ENCODE measurements at places on chromosomes 2 and 18.

DNA sequence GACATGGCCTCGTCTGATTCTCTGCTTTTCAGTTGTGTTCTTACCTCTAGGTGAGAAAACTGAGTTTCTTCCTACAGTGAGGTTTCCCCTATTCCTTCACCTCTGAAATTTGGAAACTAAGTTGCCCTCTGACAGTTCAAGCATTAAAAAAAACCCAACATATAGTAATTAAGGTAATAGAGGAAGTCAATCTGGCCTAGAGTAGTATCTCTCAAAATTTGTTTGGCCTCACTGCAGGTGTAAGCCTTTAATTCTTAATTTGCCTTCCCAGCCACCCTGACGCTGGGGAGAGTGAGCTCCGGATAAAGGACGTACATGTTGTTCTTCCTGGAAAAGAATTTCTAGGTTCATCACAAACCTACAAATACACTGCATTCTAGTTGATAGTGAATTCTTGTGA is 1.4 kb downstream of the CAD start:
- DNase-seq, result no peak

DNA sequence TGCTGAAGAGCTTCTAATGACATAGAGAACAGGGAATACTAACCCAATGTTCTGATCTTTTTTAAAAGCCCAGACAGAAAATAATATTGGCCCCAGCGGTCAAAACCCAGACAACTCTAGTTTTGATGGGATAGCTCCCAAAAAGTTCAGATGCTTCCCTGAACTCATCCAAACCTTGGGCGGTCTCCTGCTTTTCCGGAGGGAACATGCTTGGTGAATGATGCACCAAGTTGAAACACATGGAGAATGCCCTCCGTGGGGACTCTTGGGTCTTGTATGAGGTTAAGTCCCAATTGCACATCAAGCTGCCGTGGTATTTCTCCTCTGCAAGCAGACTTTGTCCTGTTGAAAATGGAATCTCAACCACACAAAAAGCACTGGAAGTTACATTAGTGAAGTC is 120.7 kb upstream of the CTAGE1 start:
- no peak for DNase-seq

GRCh38 chr18:58966005-58966677 is 101.5 kb downstream of the ZNF532 start:
- no peak for DNase-seq

GRCh38 chr2:25373269-25373981 is 31.7 kb upstream of the DNMT3A start:
- no peak for DNase-seq

GRCh38 chr2:241190291-241190981 is 2.0 kb downstream of the ANO7 start:
- DNase-seq, result no peak

- DNase-seq, result no peak
Observed at GRCh38 chr2:9950521-9951271, 797 bp upstream of the GRHL1 start.

DNA sequence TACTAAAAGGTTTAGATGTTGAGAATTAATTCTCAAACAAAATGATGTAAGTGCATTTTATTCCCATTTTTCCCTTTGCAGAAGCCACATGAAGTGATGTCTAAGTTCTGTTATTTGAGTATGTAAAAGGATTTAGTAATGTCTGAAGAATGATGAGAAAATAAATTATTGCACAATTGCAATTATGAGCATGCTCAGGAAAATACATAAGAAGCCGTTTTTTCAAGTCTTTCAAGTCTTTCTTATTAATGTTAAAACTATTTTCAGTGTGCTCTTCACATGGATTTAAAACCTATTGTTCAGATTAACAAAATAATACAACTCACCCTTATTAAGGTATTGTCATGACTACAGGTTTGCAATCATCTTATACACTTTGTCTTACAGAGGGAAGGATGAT is 331.4 kb upstream of the NETO1 start:
- no peak for DNase-seq

GRCh38 chr2:28318023-28318422 is 74.6 kb upstream of the FOSL2 start:
- DNase-seq, result no peak

DNA sequence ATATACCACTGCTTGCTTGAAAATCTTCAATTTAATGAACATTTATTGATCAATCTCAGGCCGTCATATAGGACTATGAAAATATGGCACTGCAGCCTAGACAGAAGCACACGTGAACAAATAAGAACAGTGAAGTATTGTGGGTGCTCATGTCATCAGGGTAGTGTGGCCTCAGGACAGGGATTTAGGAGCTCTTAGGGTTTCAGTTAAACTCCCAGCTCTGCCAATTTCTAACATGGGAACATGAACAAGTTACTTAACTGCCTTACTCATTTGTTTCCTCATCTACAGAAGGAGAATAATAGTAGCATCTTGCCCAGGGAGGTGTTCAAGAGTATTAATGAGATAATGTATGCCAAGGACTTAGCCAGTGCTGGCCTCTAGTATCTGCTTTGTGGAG is 146.0 kb upstream of the MAP3K20 start:
- no peak for DNase-seq

DNA sequence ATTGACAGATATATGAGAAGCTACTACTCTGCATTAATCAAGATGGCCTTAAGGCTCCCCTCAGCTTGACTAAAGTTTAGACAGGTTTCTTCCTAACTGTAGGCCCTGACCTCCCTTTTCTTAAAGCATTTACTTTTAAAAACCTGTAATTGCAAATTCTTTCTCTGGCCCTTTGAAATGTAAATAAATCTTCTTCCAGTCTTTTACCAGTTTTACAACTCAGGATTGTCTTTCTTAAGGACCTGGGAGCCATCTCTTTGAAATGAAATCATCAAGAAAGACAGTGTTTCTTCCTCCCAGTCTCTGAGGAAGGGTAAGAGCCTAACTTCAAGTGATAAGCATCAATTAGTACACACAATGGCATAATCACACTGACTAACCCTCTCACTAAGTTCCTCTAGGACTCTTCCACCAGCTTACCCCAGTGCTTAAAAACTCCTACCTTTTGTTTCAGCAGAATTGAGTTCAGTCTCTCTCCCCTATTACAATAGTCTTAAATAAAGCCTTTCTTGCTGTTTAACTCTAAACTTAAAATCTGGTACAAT is 58.7 kb upstream of the CDH20 start:
- DNase-seq, result no peak

DNA sequence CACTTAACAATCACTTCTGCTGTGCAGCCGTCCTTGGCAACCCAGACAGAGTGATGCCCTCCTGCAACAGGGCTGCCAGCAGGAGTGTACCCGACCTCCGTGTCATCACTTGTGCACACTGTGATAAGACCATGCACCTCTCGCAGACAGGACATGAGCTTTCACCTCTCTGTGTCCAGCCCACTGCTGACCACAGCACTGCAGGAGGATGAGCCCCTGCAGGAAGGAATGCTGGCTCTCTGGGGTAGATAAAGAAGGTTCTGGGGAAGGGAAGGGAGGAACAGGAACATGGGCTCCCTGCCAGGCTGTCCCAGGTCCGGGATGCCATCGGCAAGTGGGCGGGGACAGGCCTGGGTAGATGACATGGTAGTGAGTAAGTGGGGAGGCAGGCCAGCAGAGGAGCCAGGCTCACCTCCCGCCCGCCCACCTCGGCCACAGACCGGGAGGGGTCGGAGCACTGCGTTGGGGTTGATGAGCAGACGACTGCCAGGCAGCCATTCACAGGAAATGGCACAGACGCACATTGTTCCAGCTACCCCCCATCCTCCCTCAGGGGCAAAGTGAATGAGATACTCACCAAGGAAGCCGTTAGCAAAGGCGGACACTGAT is 18.6 kb upstream of the COL6A3 start:
- DNase-seq, result peak; percentile 80

GRCh38 chr18:23049698-23050373 is 85.4 kb upstream of the CABLES1 start:
- DNase-seq, result no peak

DNA sequence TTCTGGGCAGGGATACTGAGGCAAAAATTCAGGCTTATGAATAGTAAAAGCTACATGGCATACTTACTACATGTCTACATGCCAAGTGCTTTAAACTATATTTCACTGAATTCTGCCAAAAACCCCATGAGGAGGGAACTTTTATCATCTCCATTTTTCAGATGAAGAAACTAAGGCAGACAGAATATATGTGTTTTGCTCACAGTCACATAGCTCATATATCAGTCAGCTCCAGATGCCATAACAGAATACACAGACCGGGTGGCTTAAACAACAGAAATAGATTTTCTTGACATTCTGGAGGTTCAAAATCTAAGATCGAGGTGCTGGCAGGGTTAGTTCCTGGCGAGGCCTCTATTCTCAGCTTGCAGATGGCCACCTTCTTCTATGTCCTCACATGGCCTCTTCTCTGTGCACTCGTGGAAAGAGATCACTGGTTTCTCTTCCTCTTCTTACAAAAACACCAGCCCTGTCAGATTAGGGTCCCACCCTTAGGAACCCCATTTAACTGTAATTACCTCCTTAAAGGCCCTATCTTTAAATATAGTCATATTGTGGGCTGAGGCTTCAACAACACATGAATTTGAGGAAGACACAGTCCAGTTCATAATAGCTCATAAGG is 27.1 kb upstream of the CREB1 start:
- DNase-seq, result no peak

DNA sequence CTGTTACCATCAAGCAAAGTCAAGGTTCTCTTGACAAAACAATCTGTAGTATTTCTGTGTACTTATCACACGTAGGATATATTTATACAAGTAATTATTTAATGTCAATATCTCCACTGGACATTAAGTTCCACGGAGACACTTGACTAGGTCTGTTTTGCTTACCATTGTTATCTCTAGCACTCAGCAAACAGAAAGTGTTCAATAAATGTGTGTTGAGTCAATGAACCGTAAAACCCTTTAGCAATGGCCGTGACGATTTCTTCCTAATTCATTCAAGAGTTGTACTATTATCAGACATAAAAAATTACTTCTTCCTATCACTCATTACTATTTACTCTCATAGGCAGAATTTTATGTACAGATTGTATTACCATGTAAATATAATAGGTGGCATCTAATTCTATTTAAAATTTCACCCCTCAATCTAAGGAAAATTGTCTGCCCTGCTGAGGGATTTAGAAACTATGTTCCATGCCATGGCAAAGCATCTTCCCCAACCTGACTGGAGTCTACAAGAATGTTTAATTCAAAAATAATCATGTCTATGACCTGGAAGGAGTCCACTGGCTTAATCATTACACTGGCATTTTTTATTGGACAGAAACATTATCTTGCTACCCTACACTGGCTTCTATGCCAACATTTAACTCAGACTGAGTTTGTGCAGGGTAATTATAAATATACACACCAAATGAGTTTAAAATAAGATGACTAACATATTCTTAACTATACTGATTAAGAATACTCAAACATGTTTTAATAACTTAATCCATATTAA is 301.9 kb downstream of the ZEB2 start:
- no peak for DNase-seq

- no peak for DNase-seq
Observed at GRCh38 chr2:120709608-120710041, 26.0 kb upstream of the GLI2 start.

Measured in activated T-cell treated with anti-CD3 and anti-CD28 coated beads for 4 hours (primary cell).